ENCODE measurements at places on chromosomes 5 and 9. TPM values are rescaled to one million over a fixed set of nuclear protein-coding genes. Genes with fewer than 3 reads are reported as not detected.

Gene RCL1
- 29.2 TPM for total RNA-seq

GRCh38 chr5:58273711-58274110, 186.2 kb downstream of the PLK2 start:
- DNase-seq, result no peak

DNA sequence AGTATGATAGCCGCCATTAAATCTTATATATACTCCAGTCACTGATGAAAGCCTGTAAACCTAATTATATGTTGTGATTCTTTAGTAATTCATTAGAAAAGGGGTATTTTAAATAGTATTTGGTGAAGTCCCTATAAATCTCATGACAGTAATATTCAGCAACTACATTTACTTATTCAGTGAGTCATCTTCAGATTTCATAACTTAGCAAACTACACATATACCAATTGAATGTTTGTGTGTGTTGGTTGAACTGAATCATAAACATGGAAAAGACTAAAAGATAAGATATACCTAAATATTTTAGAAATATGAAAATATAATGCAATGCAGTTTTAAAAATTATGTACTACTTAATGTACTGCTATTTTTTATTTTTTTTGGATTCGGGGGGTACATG, 1050.4 kb downstream of the MAT2B start:
- DNase-seq, result no peak

GRCh38 chr5:172659909-172660628, 19.0 kb downstream of the NEURL1B start:
- DNase-seq, result no peak

GRCh38 chr9:112015149-112015548, 118.5 kb downstream of the UGCG start:
- DNase-seq, result no peak

DNA sequence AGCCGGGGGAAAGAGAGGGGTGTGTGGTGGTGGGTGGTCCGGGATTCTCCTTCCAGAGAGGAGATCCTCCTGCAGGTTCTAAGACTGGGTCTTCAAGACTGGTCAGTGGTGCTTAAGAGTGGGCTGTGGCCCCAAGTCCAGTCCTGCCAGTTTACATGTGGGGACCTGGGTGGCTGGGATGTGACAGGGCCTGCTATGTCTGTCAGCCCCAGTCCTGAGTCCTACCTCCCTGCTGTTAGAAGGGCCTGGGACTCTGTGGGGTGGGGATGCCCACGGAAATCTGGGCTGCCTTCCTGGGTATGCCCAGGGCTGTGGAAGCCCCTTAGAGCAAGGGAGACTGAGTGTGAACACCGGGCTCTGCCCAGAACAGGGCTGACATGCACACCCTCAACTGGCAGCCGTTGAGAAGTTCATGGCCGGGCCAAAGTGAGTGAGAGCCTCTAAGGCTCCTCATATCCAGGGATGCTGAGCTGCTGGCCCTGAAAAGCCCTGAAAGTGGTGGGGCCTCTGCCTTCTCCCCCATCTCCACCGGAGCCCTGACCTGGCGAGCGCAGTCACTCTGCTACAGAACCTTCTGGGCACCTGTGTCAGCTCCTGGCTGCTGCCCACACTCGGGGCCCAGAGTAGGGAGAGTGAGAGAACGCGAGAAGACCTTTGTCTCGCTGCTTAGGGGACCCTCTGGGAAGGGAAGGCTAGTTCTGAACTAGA, 1.7 kb downstream of the PHF2 start:
- no peak for DNase-seq

DNA sequence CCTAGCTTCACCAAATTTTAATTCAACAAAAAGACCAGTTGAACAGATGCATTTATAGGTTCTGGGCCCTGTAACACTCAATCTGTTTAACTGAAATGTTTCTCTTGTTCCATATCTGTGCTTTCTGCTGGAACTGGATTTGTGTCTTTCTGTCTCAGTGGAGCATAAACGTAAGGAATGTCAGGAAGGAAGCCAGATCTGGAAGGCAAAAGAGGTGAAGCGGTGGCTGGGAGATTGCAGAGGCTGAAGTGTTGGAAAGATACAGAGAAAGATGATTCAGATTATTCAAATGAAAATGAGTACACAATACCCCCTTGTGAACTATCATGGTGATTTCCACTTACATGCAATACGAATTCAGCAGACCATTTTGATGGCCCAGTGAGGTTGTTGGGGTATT, 406.8 kb downstream of the BRINP1 start:
- DNase-seq, result no peak

- no peak for DNase-seq
Observed at GRCh38 chr5:91824406-91824805, 441.3 kb upstream of the ARRDC3 start.

Gene IRX2
- total RNA-seq, result 11.0 TPM

Gene SLC36A2
- total RNA-seq, result 0.06 TPM

Gene FOXD4L4
- 0.20 TPM for total RNA-seq

- DNase-seq, result no peak
Observed at GRCh38 chr5:73623901-73624404, 2.0 kb upstream of the ARHGEF28 start.

DNA sequence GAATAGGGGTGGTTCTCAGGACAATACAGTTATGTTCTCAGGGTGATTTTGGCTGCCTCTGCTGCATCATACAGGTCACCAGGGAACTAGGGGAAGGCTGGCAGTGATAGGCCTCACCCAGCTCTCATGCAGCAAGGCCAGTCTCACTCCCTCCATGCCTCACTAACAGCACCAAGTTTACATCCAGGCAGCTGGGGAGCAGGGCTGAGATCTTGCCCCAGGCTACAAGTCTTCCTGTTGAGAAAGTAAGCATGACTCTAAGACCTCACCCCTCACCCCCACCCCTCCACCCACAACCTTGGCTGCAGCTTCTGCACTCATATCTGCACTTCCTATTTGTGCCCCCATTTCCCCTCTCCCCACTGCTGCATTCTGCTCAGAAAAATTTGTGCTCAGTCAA, 481.2 kb downstream of the ACTL7B start:
- no peak for DNase-seq

Gene KCNV2
- total RNA-seq, result not detected

Gene GRXCR2
- total RNA-seq, result not detected

DNA sequence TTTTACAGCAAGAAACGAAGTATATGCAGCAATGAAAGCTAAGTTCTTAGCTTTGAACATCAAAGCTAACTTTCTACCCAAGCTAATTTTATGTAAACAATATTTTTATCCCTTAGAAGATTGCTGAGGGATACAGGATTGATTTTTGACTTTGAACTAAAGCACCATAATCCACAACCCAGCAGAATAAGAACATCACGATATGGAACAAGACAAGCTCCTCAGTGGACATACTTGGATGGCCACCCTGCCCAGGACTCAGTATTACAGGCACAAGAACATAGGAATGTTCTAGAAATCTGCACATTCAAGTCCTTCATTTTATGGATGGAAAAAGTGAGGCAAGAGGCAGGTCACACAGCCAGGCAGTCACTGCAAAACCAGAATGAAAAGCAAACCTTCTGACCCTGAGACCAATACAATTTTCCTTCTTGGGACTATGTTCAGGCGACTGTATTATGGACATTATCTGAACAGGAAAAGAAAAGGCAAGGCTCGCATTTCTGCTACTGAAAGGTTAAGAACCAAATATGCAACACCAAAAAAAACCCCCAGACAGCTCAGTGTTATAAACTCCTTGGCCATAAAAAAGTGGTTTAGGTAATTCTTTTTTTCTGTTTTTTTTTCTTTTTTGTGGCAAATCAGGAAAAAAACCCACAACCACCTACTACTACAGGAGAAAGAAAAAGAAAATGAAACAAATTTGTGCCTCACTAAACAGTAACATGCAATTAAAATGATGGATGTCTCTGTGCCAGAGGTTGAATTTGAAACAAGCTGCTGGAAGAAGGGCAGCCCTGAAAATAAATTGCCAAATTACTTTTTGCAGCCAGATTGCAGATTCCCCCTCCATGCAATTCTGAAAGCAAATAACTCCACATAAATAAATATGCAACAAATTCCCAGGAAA, 25.4 kb downstream of the EPB41L4B start:
- no peak for DNase-seq

DNA sequence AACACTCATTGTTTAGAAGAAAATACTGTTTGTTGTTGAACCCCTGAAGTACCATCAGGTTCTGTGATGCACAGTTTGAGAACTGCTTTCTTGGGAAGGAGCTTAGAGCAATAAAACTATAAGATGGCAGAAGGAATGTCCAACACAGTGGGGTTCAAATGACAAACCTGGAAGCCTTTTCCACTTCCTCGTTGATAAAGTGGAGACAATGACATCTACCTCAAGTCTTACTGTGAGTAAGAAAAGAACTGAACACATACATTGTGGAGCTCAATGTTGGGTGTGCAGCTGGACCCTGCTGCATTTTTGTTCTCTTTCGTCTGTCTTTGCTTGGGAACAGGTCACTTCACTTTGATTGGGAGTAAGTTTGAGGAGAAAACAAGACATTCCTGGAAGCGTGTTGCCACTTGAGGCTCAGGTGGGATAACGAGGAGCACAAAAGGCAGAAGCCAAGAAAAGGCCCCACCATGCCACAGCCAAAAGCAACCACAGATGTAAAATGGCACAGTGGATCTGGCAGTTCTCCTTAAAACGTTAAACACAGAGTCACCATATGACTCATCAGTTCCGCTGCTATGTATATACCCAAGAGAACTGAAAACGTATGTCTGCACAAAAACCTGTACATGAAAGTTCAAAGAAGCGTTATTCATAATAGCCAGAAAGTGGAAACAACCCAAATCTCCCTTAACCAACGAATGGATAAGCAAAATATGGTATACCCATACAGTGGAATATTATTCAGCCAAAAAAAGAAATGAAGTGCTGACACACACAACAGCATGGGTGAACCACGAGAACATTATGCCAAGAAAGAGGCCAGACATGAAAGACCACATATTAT, 42.9 kb upstream of the SUB1 start:
- DNase-seq, result no peak

DNA sequence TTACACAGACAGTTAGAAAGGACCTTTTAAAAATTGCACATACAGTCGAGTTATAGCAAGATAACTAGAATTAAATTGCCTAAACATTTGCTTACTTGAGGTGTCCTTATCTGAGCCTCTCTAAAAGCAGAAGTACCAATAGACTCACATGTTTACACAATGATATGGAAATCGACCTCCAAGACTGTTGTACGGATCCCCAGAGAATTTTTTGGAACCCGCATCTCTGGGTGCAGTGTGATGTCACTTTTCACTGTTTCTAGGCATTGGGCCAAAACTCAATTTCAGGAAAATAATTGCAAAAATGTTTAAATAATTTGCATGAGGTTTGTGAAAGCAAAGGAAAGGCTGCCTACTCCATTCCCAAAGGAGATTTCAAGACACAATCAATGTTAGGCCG, 63.1 kb upstream of the ATG10 start:
- no peak for DNase-seq

Gene AHRR
- total RNA-seq, result 2.8 TPM

- DNase-seq, result no peak
Observed at GRCh38 chr9:69168709-69169217, 5.3 kb upstream of the TJP2 start.

DNA sequence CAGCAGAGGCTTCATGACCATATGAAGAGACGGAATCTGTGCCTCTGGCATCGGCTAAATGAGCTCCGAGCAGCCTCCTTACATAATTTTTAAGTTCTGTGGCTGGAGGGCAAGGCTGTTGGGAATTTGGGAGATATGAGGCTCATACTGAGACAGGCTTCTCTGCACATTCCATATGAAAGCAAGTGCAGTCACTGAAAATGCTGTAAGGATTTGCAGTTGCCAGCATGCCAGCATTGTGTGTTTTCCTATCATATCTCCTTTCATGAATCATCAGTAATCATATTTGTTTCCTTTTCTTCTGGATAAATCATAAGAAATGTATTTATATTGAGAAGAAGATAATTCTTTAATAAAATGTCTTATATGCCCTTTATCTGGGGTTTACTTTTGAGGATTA, 775.4 kb downstream of the SEMA5A start:
- DNase-seq, result no peak

GRCh38 chr5:66443462-66444130, 152.6 kb upstream of the MAST4 start:
- no peak for DNase-seq

- no peak for DNase-seq
Observed at GRCh38 chr5:178086266-178086665, 27.1 kb upstream of the N4BP3 start.

DNA sequence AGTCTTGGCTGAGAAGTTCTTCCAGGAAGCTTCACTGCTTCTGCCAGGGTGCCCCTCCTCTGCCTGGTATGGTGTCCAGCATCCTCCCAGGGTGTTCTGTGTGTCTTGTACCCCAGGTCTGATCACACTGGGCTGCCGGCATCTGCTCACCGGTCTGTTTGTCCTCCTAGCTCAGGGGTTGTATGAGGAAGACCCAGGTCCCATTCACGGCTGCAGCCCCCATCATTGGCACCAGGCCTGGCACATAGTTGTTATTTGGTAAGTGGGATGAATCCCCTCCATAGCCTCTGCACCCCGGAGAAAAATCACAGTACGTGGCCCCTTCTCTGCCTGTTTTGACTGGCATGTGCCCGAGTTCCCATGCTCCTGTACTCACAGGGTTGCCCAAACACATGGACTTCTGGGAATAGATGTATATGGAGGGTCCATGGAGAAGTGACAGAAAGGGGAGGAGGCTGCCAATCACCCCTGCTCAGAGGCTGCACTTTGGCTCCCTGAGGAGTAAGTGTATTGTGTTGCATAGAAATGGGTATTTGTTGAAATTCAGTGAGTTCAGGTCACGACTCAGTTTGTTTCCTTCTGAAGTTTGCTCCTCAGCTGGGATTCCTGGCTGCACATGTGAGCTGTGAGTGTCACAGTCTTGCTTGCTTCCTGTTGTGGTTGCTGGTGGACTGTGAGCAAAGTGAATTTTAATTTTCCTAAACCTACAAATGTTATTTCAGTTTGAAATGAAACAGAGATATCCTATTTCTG, 96.2 kb downstream of the HSPA4 start:
- no peak for DNase-seq

GRCh38 chr9:70303268-70303667, 44.5 kb downstream of the SMC5 start:
- DNase-seq, result no peak

Gene INSL4
- total RNA-seq, result not detected

- no peak for DNase-seq
Observed at GRCh38 chr5:172870715-172871461, 36.8 kb downstream of the ERGIC1 start.

Gene GRAMD2B
- 65.2 TPM for total RNA-seq

DNA sequence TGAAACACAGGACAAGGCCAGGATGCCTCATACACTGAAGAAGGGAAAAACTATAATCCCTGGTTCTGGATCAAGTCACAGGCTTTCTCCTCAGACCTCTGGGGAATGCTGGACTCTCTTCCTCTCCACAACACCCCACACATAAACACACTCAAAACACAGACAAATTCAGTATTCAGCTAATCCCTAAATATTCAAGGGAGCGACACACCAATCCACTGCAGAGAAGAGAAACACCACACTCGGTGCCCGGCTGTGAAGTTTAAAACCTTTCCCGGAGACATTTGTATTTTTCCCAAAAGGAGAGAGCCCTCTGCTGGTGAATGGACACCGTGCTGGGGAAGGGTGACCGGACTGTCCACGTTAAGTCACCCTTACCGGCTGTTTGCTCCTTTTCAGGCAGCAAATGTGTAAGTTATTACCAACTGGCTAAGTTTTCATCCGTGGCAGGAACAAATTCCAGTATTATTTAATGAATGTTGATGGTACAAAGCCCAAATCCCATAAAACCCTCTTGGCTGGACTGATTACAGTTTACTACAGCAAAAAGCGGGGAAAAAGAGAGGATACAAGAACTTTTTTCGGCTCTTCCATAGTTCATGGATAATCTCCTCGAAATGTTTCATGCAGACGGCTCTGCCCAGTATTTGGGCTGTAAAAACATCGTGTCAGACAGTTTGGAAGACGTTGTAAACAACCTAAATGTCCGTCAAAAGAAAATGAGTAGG, 130.9 kb upstream of the SLC30A5 start:
- DNase-seq, result peak; percentile 68

GRCh38 chr5:39100851-39101396, 26.7 kb upstream of the RICTOR start:
- DNase-seq, result no peak

Gene ETF1
- 73.7 TPM for total RNA-seq
